ENCODE measurements at places on chromosomes 4 and X. TPM values are rescaled to one million over a fixed set of nuclear protein-coding genes. Genes with fewer than 3 reads are reported as not detected.

- no peak overlapping the region for H3K4me3 ChIP-seq
- DNase-seq, result no peak
- H3K27ac ChIP-seq, result no peak overlapping the region
Observed at GRCh38 chrX:107360788-107361360, 88.6 kb upstream of the FRMPD3 start.

PAGE2 gene
- total RNA-seq, result not detected

- no peak for DNase-seq
- H3K36me3 ChIP-seq, result no peaks in the 10 kb centered on the region
- peak overlapping the region; percentile 92 for H3K27ac ChIP-seq
Observed at GRCh38 chr4:2800691-2801596, 8.1 kb downstream of the SH3BP2 start.

P2RY4 gene
- 0.17 TPM for total RNA-seq

- DNase-seq, result peak; percentile 3
- H3K27me3 ChIP-seq, result no peaks in the 10 kb centered on the region
- peaks cover 52% of the 10 kb centered on the region for H3K4me1 ChIP-seq
- no peaks in the 10 kb centered on the region for H3K36me3 ChIP-seq
- H3K4me3 ChIP-seq, result no peak overlapping the region
Observed at GRCh38 chr4:2795893-2796848, 3.3 kb downstream of the SH3BP2 start.

- H3K4me1 ChIP-seq, result peaks cover 19% of the 10 kb centered on the region
- H3K27ac ChIP-seq, result peak overlapping the region; percentile 29
- DNase-seq, result no peak
- H3K4me3 ChIP-seq, result no peak overlapping the region
Observed at GRCh38 chr4:2902126-2902525, 58.5 kb downstream of the ADD1 start.

ART3 gene
- not detected for total RNA-seq

GRCh38 chrX:45379236-45379635 is 178.6 kb upstream of the DIPK2B start:
- H3K36me3 ChIP-seq, result no peaks in the 10 kb centered on the region
- no peak overlapping the region for H3K27ac ChIP-seq
- DNase-seq, result no peak
- H3K4me3 ChIP-seq, result no peak overlapping the region
- H3K4me1 ChIP-seq, result no peaks in the 10 kb centered on the region
- no peaks in the 10 kb centered on the region for H3K27me3 ChIP-seq

RAB33A gene
- total RNA-seq, result 2.2 TPM

DNA sequence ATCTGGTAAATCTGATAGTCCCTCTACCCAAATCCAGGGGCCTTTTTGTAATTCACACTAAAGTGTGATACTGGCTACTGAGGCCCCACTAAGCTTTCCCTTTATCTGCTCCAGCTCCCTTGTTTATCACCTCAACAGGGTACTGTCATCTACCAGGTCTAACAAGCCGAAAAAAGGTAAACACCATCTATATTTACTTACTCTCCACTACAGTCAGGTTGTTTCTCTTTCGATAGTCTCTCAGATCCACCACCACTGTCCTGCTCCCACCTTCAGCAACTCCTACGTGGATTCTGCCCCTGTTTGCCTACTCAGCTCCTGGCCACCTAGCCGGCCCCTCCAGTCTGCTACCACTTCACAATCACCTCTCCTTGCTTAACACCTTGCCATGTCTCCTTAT is 3.3 kb downstream of the ITIH6 start:
- no peak overlapping the region for H3K27ac ChIP-seq
- no peaks in the 10 kb centered on the region for H3K27me3 ChIP-seq
- H3K36me3 ChIP-seq, result no peaks in the 10 kb centered on the region
- H3K4me3 ChIP-seq, result no peak overlapping the region

- DNase-seq, result peak; percentile 59
- H3K27ac ChIP-seq, result no peak within 1 kb of the TSS
Observed at GRCh38 chrX:16946361-16946964, at the start of gene REPS2. TSS of gene REPS2 (plus strand) at chrX:16946658. CDS start at chrX:16946862, 204 bp downstream.

Data from T-helper 17 cell (primary cell).